Large intestine (tissue), 12 donors: ENCODE measurements at places on chromosomes 5 and 9. TPM values are rescaled to one million over a fixed set of nuclear protein-coding genes. Genes with fewer than 3 reads are reported as not detected.

PCSK5 gene
- polyA plus RNA-seq = 123 TPM

JAKMIP2 gene
- 3.1 TPM for polyA plus RNA-seq

SLC27A6 gene
- 3.3 TPM for polyA plus RNA-seq

SELENOP gene
- polyA plus RNA-seq = 2,350 TPM

SPRY4 gene
- 41.7 TPM for polyA plus RNA-seq

VCAN gene
- polyA plus RNA-seq = 82.7 TPM

EMB gene
- polyA plus RNA-seq = 69.5 TPM

NME5 gene
- 2.8 TPM for polyA plus RNA-seq

SLC6A18 gene
- polyA plus RNA-seq = 0.03 TPM
